ENCODE measurements at places on chromosomes 7 and 10.
A peak's percentile ranks its signal among the peaks of the same experiment; 100 is the strongest.

DNA sequence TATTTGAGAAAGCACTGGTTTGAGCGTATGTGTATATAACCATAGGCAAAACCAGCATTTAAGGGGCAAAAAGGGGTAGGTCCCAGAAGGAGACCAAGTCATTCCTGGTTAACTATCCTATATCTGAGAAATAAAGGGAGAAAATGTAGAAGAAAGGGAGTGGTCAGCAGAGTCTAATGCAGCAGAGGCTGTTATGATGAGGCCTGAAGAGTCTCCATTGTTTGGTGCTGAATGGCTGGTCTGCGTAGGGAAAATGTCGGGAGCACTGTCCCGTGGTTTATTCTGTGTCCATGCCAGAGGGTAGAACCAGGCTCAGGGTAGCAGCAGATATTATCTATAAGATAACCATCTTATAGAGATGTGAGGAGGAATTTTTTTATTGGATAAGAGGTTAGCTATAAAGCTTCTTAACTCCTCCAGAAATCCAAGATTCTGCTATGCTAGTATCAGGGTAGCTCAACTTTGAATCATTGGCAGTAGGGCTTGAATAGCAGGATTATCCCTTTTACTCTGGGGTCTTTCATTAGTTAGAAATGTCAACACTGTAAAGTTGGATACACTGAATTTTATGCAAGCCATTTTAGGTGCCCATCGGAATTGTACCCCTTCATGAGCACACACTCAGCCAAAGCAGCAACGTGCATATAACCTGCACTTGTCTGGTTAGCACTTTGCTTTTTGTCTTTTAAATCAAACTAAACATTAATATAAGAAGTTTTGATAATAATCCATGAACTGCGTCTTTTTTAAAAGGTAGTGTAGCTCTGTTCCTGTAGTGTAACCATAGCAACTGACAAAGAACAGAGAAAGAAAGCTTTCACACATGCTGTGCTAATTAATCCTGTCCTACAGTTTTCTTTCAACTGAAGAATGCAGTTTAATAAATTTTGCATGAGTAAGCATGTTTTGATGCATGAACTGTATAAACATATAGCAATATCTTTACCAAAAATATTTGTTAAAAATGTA is 312.0 kb upstream of the FZD1 start:
- no peak for DNase-seq

DNA sequence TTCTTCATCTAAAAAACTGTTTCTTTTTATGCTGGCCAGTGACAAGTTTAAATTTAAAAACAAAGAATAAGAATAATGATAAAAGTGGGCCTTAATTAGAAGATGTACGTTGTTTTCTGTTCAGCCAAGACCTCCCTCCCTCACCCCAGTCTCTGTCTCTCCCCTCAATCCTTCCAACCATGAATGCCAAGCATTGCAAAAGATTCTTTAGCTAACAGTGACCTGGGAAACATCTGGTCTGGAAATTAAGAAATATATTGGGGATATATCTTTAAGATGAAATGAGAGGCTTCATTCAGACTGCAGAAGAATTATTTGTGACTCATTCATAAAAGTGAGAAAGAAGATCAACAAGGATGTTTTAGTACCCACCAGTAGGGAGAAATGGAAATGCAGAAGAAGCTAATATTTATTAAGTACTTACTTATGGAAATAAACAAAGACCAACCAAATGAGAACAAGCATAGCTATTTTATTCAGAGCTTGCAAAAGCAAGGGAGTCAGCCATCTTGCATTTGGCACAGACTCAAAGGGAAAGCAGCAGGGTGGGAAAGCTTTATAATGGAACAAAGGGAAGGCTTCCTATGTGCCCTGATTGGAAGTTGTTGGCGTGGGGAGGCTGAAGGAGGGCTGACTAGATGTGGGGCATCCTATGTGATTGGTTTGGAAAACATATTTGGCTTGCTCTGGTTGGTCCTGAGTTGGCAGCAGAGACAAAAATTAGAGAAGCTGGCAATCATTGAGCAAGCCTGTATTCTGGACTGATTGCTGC is 595.4 kb upstream of the GHITM start:
- DNase-seq = no peak

- no peak for DNase-seq
These were observed 40.0 kb downstream of the GHRHR start for GRCh38 chr7:31003721-31004120.

GRCh38 chr10:72932259-72933015 is 22.2 kb downstream of the PLA2G12B start:
- DNase-seq = no peak

GRCh38 chr10:76334255-76334654 is 902.8 kb downstream of the LRMDA start:
- DNase-seq = no peak

DNA sequence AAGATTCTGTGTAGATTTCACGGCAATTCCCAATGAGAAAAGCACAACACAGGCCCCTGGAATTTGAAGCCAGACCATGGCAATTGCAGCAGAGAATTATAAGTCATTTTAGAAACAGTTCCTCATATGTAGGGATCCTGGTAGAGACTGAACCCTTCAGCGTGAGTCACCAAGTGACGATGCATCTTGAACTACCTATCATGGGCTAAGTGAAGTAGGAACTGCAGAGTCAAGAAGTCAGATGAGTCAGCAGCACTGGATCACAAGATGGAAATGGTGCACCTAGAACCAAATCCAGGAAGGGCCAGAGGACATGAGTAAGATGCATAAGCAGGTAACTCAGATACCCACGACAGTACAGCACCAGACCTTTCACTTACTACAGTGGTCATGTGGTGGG is 140.0 kb upstream of the TPK1 start:
- DNase-seq = no peak

DNA sequence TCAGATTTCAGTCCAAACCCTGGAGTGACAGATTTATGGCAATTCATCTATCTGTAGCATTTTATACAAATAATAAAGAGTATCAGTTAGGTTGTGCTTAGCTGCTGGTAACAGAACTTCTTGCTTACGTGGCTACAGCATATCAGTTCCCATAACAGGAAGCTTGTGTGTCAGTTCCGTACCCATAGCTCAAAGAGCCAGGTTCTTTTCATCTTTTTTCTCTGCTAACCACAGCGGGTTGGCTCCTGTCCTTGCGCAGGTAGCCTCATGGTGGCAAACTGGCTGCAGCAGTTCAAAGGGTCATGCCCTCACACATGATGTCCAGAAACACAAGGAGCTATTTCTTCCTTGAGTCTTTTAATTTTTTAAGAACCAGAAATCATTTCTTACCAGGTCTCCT is 1041.8 kb downstream of the GATA3 start:
- no peak for DNase-seq

GRCh38 chr7:131020759-131021261 is 286.8 kb upstream of the KLF14 start:
- DNase-seq = no peak

DNA sequence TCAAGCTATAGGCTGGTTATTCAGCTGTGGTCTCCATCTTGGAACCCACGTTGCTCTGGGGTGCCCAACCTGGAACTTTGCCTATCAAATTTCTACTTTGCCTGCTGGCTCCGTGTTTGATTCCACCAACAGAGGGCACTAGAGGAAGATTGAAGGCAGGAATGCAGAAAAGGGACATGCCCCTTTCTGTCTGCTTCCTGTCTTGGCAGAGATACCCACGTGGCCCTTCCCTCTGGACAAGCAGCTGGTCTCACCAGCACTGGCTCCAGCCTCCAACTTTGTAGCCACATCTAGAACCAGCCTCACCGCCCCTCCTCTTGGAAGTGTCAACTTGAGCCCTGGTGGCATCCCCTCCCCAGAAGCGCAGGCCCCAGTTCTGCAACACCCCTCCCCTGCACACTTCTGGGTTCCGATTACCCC is 52.1 kb upstream of the ZNF438 start:
- peak; percentile 71 for DNase-seq

Data from SJSA1 (cell line).